MG63 (cell line): ENCODE measurements at places on chromosomes 6 and 20. TPM values are rescaled to one million over a fixed set of nuclear protein-coding genes. Genes with fewer than 3 reads are reported as not detected.

- DNase-seq = no peak
These were observed 2.5 kb upstream of the HLA-DRA start for GRCh38 chr6:32436995-32437836.

DNA sequence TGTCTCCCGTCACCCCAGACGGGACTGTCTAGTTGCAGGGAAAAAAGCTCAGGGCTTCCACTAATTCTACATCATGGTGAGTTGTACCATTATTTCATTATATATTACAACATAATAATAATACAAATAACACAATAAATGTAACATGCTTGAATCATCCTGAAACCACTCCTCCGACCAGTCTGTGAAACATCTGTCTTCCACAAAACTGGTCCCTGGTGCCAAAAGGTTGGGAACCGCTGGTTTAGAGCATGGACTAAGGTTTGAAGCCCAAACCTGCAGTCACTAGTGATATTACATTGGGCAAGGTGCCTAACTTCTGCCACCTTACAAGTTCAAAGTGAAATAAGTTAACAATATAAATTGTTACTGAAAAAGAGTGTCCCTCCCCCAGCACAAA, 175.7 kb downstream of the PDE10A start:
- DNase-seq = peak; percentile 35

The RIN2 gene
- 14.3 and 15.2 TPM in 2 replicates for total RNA-seq

DNA sequence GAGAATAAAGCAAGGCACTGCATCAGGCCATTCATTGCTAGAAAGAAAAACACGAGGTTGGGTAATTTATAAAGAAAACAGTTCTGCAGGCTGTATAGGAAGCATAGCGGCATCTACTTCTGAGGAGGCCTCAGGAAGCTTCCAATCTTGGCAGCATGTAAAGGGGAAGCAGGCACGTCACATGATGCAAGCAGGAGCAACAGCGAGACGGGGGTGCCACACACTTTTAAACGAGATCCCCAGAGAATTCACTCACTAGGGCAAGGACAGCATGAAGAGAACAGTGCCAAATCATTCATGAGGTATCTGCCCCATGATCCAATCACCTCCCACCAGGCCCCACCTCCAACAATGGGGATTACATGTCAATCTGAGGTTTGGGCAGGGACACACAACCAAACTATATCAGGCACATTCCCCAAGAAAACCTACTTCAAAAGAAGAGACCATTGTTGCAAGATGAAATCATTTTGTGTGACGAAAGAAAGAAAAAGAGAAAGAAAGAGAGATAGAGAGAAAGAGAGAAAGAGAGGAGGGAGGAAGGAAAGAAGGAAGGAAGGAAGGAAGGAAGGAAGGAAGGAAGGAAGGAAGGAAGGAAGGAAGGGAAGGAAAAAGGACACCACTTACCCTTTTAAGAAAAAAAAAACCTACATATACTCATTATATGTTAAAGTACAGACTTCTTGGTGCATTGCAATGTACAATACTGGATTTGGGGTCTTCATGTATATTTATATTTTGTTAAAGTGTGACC, 95.9 kb upstream of the PLEKHG1 start:
- no peak for DNase-seq

DNA sequence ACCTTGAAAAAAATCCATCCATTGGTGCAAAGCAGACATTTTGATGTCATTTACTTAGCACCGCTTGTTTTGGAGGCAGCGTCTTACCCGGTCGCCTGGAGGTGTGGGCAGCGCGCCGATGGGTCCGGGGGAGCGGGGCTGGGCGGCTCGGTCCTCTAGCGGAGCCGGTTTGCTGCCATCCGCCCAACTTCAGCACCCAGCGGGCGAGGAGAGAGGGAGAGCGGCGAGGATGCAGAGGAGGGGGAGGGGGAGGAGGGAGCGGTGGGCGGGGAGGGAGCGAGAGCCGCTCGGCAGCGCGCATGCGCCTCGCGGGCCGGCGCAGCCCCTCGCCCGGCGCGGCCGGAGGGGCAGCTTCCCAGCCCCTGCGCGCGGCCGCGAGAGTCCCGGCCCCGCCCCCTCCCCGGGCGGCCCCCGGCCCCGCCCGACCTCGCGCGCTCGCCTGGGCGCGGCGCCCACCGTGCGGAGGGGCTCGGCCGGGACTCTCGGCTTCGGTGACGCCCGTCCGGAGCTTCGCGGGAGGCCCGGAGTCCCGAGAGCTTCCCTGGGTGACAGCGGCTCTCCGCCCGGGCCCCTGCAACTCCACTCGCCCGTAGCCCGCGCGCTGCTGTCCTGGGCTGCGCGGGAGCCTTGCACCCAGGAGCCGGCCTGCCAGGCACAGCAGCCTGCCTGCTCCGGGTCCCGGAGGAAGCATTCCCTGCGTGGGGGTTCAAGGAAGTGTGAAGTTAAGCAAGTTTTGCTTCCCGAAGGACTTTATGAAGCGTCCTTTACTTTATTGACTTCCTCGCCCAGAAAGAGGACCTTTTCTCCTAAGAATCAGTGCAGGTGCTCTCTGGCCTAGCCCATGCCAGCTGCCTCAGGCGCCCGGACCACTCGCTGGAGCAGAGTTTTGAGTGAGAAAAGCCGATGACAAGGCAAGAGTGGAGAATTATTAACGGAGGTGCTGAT, at the start of gene RGS17:
Gene RGS17 (minus strand): TSS at position 246 of the 945 bp plus-strand sequence. CDS start 87,264 bp downstream, outside the sequence.
- DNase-seq = peak; percentile 64

The POLH gene
- 9.4 and 10.0 TPM in 2 replicates for total RNA-seq

DNA sequence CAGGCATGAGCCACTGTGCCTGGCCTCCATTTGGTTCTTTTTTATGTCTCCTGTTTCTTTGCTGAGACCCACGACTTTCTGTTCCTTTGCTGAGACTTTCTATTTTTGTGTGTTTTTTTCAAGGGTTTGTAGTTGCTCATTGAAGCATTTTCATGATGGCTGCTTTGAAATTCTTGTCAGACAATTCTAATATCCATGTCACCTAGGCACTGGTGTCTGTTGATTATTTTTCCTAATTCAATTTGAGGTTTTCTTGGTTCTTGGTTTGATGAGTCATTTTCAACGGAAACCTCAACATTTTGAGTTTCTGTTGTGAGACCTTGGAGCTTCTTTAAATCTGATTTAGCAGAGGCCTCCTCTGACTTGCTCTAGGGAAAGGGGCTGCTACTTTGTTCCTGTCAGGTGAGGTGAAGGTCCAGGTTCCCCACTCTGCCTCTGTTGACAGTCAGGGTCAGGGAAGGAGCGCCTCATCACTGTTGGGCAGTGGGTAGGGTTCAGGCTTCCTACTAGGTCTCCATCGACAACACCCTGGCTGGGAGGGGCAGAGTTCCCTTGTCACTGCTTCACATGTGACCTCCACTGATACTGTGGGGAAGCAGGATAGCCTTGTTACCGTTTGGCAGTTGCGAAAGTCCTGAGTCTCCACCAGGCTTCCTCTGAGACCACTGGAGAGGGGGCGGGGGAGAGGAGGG, 67.2 kb upstream of the RNF24 start:
- peak; percentile 30 for DNase-seq

GRCh38 chr6:46437671-46438221, 53.5 kb downstream of the RCAN2 start:
- no peak for DNase-seq

- DNase-seq = no peak
These were observed 54.2 kb downstream of the EZR start for GRCh38 chr6:158764926-158765325.

DNA sequence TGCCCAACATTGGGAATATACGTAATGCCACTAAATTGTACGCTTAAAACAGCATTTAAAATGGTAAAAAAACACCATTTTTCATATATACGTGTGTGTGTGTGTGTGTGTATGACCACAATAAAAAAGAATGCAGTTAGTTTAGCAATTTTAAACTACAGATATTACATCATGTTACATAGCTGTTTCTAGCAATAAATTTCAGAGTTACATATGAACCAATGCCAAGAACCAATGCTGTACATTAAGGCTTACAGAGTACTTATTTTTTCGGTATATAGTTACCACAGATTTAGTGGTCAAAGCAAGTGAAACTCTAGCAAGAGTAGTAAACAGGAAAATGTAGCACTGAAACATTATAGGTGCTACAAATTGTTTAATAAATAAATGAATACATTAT, 119.3 kb downstream of the PDE10A start:
- DNase-seq = no peak

The COL21A1 gene
- not detected in 2 replicates for total RNA-seq

GRCh38 chr20:60113771-60114170, 155.5 kb downstream of the CDH26 start:
- no peak for DNase-seq
